ENCODE measurements at places on chromosomes 6 and 20. TPM values are rescaled to one million over a fixed set of nuclear protein-coding genes. Genes with fewer than 3 reads are reported as not detected.

GRCh38 chr6:100719883-100720682, 161.0 kb downstream of the ASCC3 start:
- DNase-seq: no peak

The BYSL gene
- total RNA-seq: 140 TPM

GRCh38 chr6:17988422-17988944, 1.0 kb upstream of the KIF13A start:
- DNase-seq: no peak

DNA sequence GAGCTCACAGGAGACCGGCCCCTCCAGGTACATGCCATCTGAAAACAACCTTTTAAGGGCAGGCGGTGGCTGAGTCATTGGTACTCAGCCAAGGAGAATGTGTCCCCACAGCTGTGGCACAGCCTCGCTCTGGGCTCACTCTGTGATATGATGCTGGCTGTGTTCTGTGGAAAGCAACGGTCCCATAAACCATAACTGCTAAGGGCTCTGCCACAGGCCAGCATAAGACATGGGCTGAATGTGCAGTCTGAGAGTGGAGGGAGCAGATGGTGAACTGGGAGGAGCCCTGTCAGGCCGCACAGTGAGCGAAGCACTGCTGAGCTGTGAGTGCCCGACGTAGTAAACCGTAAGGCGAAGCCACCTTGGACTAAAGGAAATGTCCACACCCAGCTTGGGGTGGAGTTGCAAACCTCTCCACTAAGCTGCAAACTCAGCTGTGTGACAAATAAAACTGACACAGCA, 375.8 kb downstream of the THBS2 start:
- DNase-seq: no peak

GRCh38 chr6:107679457-107679856, 144.7 kb downstream of the SCML4 start:
- DNase-seq: no peak

The FBXO30 gene
- total RNA-seq: 6.2 TPM

DNA sequence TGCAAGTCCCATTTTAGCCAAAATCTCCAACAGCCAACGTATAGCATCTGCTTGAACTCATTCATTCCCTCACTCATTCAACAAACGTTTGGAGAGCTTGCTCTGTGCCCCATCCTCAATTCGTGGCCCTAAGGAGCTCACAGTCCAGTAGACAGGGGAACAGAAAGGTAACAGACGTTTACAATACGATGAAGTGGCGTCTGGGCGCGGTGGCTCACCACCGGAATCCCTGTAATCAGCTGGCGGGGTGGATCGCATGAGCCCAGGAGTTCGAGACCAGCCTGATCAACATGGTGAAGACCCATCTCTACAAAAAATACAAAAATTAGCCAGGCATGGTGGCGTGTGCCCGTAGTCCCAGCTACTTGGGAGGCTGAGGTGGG, 790 bp upstream of the E2F1 start:
- no peak for DNase-seq

- no peak for DNase-seq
Measured at GRCh38 chr20:57008217-57008616, 258.2 kb downstream of the BMP7 start.

GRCh38 chr6:152651986-152652385, 14.8 kb upstream of the SYNE1 start:
- DNase-seq: no peak

- no peak for DNase-seq
Measured at GRCh38 chr20:3771552-3772058, 4.1 kb upstream of the ADISSP start.

GRCh38 chr6:107321793-107322192, 137.6 kb downstream of the PDSS2 start:
- DNase-seq: no peak

DNA sequence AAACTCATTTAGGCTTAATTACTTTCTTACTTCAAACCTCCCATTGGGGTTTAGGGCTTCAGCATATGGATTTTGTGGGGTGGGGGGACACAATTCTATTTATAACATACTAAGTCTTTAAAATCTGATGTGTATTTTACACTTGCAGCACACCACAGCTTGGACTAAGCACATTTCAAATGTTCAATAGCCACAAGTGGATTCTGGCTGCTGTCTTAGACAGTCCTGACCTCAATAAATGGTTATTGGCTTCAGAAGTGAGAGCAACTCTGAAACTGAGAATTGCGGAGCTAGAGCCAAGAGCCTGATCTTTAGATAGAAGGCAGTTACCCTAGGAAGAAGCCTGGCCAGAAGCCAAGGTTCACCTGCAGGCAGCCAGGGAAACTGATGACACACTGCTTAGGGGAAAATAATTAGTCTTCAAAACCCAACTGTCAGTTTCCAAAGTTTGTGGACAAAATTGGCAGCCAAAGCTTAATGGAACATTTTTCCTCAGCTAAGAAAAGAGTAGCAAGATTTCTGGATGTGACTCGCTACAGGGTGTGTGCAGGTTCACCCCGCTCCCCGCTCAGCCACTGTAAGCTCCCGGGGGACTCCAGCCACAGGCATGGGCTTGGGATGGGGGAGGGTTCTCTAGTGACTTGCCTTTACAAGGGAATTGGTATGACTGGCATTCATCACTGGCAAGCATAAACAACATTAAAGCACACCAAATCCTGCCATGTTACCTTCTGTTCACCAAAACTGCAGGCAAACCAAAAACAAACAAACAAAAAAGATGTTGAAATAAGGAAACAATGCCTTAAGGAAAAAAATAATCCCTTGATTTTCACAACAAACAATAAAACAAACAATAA, 219.8 kb downstream of the TFAP2A start:
- DNase-seq: no peak

The SNX21 gene
- total RNA-seq: 0.87 TPM

The CPNE5 gene
- total RNA-seq: 0.28 TPM

The SIRPD gene
- not detected for total RNA-seq

DNA sequence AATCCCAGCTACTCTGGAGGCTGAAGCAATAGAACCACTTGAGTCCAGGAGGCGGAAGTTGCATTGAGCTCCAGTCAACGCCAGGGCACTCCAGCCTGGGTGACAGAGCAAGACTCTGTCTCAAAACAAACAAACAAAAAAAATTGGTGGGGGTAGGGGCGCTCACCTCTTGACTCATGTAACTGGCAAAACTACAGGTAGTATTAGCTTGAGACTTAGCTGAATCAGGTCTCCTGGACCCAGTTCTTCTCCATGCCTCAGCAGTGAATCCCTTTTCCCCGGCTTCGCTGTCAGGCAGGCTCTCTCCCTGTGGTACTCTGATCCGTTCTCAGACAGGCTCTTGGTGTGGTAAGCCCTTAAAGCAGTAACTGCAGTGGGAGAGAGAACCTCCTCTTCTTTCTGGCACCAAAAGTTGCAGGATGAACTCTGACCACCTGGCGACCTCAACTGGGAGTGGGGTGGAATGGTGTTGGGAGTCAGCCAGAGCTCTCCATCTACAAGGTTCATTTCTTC, 12.9 kb downstream of the SLC9A8 start:
- no peak for DNase-seq

- DNase-seq: no peak
Measured at GRCh38 chr20:25220021-25220730, 24.7 kb downstream of the ENTPD6 start.

DNA sequence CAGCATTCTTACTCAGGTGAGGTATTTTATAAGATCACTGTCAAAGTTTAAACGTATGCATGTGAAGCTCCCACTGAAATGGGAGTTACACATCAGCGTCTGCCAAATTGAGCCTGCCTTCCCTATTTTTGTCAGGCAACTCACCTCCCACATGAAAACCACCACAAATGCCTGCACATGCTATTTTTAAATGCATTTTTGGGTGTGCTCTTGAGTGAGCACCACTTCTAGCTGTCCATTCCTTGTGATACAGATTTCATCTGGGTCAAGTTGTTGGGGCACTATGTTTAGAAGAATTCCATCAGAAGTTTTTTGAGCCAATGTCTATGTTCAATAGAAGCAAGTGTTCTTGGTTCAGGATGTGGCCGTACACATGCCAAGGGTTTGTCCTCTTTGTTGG, 71.7 kb upstream of the RIPPLY2 start:
- no peak for DNase-seq

The CDKAL1 gene
- total RNA-seq: 23.2 TPM

DNA sequence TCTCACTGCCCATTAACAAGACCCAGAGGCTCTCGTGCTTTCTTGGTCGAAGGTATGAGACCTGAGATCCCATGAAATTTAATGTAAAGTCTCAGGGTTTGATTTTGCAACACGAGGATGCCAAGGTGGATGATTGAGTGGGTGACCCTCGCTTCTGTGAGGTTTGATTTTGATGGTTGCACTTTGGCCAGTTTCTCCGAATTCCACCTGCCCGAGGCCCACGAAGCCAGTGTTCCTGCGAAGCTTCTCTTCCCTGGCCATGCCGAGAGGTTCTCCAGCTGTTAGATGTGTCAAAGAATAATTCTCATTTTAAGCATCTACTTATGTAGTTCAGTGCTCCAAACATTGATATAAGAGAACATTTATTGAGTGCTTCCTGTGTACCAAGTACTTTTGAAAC, at the start of gene KIF25:
KIF25 (plus strand) TSS at position 30 of the 400 bp plus-strand sequence. CDS start 31,915 bp downstream, outside the sequence.
- no peak for DNase-seq

DNA sequence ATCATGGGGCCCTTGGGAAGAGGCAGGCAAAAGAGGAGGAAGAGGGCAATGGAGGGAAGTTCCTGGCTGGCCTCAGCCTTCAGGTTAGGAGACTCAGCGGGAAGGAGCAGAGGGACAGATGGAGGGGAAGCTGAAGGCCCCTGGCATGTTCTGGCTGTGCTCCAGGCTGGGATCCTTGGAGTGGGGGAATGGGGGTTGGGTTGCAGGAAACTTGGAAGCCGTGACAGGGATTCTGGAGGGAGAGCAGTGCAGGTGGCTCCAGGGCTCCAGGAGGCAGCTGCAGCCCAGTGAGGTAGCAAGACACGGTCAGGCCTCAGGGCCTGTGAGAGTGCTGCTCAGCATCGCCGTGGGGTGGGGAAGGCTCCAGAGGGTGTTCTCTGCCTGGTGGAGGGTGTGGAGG, 64.6 kb upstream of the SCP2D1 start:
- DNase-seq: no peak

DNA sequence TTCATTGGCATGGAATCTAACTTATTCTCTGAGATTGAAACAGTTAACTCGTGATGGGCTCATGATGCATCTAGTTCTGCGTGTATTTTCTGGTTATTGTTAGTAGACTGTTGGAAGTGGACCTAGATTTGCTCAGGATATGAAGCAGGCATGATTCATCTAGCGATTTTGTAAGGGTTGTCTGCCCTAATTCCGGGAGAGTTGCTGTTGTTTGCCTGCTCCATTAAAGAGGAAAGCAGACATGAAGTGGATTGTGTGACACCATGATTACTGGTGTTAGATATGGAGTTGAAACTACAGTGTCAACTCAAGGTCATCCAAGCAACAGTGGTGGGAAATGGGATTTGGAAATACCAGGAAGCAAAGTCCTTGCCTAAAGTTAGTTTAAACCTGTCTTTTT, 41.0 kb downstream of the SOX4 start:
- no peak for DNase-seq

The SYCP2 gene
- total RNA-seq: 2.5 TPM

The TFAP2C gene
- total RNA-seq: not detected

GRCh38 chr6:157724960-157725741, 97.9 kb upstream of the SNX9 start:
- DNase-seq: no peak

The DEFB126 gene
- total RNA-seq: not detected

The LPA gene
- total RNA-seq: not detected

DNA sequence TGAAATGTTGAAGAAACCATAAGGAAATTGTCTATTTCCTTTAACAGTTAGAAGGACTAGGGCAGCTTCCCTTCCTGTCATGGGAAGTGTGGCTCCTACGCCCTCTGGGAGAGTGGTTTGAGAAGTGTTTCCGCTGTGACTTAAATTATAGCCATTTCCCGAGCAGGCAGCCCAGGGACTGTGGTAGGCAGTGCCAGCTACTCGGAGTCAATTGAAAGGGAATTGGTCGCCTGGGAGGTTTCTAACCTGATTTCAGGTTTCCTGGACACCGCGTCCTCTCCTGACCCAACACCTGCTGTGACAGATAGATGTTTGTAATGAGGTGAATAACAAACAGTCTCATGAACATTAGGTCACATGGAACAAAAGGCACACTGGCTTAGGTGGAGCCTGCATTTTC, 256.1 kb upstream of the PLCB4 start:
- DNase-seq: no peak

The GABRR1 gene
- total RNA-seq: not detected

DNA sequence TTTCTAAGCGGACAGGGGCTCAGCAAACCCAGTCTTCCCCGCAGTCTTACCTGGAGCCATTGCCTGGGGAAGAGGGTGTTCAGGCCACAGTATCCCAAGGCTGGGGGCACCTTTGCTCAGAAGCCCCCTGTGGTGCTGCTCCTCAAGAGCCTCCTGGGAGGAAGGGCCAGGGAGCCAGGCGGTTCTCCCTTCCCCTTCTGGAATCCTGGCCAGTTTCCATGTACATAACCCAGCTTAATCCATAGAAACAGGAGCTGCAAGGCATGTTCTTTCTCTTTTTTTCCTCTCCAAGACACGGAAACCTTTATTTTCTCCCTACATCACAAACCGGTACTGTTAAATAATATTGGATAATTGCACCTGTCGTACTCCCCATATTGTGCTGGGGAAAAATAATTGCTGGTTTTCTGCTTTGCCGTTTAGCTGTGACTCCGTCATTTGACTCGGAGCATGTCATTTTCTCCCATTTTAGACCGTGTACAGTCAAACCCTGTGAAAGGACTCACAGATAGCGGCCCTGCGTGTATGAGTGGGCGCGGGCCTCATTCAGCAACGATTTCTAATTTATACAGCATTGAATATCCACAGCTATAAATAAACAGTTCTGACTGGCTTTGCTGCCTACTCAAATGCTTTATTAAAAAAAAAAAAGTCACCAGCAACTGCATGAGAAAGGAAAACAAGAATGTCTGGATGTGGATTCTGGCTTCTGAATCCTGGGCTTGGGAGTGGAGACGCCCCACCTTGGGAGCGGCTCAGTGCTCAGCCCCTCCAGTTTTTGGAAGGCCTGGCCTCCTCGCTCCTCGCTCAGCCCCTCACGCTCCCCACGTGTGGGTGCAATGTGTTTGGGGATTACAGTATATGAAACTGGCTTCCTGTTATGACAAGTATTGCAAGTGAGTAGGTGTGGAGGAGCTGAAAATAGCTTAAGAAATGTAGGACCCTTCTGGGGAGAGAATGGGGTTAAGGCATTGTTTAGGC, 67.3 kb downstream of the ADTRP start:
- DNase-seq: peak; percentile 39

DNA sequence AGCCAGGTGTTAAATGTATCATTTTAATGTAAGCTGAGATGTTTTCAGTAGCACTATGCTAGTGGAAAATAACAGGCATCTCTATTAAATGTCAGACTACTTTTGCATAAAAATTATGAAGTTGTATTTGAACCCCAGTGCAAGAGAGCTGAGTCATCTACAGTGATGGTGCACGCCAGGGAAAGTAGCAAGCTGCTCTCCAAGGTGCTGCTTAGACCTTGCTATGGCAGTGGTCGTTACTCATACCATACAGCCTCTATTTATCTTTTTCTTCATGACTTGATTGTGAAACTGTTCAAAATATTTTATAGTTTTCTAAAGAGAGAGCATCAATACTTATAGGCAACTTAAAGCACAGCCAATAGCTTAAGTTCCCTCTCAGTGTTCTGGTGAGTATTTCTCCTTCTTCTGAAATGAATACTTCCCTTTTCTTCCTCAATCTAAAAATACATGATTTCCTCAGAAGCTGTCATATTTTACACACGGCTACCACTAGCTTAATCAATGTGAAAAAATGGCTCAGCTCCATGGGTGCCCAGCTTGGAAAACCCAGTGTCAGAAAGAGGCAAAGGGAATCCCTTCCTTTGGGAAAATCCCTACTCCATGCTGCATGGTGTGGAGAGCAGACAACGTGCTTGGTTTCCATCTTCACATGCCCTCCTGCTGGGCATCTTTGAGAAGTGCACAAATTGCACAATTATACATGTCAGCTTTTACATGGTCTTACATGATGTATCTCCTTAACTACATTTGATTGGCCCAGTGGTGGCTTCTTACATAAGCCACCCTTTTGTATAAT, 105.6 kb downstream of the ELOVL4 start:
- no peak for DNase-seq
